Body of pancreas (tissue), 4 donors: ENCODE measurements at places on chromosomes 11 and 22. TPM values are rescaled to one million over a fixed set of nuclear protein-coding genes. Genes with fewer than 3 reads are reported as not detected.

DNA sequence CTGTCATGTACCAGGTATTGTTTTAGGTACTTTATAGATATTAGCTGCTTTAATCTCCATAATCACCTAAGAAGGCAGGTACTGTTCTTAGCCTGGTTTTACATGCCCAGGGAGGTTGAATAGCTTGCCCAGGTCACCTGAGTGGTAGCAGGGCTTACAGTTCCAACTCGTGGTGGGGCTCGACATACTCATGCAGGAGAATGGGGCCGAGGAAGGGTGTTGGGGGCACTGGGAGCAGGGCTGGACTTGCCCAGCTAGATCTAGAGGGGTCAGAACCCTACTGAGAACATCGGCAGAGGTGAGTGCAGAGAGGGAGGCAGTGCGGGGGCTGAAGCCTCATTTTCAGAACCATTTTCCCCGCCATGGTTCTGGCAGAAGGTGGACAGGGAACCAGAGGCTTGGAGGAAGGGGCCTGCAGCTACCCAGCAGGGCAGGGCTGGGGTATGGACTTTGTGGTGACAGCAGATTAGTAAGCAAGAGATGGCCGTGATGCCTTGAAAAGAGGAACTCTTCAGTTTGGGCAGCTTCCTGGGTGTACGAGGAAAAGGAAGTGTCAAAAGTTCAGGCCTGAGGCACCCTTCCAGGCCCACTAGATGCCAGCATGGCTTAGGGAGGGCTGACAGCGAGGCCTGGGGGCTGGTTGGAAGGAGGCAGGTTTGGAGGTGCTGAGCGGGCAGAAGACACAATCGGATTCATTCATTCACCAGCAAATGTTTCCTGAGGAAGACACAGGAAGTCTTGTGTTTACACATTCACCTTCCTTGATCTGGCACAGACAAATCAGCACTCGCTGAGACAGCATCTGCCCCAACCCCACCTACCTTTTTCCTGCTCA lies 54.7 kb upstream of the LYVE1 start:
- H3K36me3 ChIP-seq, result no peaks in the 10 kb centered on the region
- no peak overlapping the region for H3K4me3 ChIP-seq
- no peaks in the 10 kb centered on the region for H3K4me1 ChIP-seq
- DNase-seq, result no peak

DNA sequence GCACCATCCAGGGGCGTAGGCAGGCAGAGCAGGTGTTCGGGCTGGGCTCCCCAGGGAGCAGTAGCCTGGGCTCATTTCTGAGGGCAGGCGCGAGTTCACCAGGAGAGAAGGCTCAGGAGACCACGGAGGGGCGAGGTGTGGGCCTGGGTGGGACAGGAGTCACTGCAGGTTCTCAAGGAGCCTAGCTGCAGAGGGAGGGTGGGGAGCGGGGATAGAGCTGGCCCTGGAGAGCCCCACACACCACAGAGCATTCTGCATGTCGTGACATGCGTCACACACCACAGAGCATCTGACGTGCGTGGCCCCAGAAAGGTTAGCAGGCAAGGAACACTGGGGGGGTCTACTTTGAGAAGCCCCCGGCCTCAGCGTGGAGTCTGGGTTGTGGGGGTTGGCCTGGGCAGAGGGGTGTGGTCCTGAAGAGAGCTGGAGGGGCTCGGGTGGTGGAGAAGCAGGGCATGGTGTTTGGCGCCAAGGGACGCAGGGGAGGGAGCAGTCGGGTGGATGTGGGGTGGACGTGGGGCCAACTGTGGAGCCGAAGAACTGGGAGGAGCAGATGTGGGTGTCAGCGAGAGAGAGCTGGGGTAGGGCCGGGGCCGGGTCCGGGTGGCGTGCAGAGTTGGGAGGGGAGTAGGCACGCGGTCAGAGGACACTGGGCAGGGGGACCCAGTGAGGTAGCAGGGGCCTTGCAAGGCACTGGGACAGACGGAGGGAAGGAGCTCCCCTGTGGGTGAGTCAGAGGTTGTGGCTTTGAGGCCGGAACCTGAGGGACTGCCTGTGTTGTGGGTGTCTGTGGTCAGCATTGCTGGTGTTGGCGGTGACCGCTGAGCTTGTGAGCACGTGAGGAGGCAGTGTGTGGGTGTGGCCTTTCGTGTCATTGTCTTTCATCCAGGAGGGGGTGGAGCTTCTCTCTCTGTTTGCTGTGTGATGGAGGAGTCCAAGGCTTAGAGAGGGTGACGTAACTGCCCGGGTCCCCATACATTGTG lies 25.5 kb downstream of the CTTN start:
- no peak overlapping the region for H3K27ac ChIP-seq
- H3K36me3 ChIP-seq, result peaks cover 25% of the 10 kb centered on the region
- no peak overlapping the region for H3K4me3 ChIP-seq
- H3K27me3 ChIP-seq, result no peaks in the 10 kb centered on the region

GRCh38 chr11:12639388-12639787 lies 34.8 kb upstream of the TEAD1 start:
- DNase-seq, result no peak
- no peaks in the 10 kb centered on the region for H3K4me1 ChIP-seq
- no peak overlapping the region for H3K27ac ChIP-seq
- H3K27me3 ChIP-seq, result no peaks in the 10 kb centered on the region
- H3K36me3 ChIP-seq, result no peaks in the 10 kb centered on the region

DNA sequence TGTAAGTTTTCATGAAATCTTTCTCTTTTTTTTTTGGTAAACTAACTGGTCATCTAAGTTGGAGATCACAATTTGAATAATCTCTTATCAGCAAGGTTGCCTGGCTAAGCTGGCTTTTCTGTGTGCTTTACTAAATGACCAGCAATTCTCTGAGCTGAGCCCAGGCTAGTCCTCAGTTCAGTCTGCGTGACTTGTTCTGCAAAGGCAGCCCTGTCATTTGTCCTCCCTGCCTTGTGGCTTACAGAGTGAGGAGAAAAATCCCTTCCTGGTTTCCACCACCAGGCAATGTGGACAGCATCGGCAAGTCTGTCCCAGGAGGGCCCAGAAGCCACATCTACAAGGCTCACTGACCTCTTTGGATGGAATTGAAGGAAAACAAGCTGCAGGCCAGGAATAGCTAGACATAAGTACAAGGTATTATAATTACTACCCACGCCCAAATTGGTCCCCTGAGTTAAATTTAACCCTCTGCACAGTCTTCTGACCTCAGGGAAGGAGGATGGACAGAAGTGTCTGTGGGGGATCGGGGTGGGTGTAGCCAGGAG lies 108.6 kb downstream of the SCN3B start:
- DNase-seq, result no peak
- H3K36me3 ChIP-seq, result no peaks in the 10 kb centered on the region

Gene RCOR2
- total RNA-seq, result 0.33 TPM

Gene SCGB1D2
- total RNA-seq, result not detected

Gene ARVCF
- 150 TPM for total RNA-seq

Gene BARX2
- total RNA-seq, result 1.8 TPM
